ENCODE measurements at places on chromosomes 3 and 15.

- DNase-seq = no peak
These were observed 14.3 kb upstream of the DOCK3 start for GRCh38 chr3:50660386-50660785.

- no peak for DNase-seq
These were observed at the start of gene FRMD4B for GRCh38 chr3:69385723-69386555. Gene FRMD4B, minus strand, starts transcription at chr3:69386088. Its CDS starts 99 bp downstream, at chr3:69385989.

GRCh38 chr15:98753726-98754656, 105.7 kb downstream of the IGF1R start:
- DNase-seq = no peak

DNA sequence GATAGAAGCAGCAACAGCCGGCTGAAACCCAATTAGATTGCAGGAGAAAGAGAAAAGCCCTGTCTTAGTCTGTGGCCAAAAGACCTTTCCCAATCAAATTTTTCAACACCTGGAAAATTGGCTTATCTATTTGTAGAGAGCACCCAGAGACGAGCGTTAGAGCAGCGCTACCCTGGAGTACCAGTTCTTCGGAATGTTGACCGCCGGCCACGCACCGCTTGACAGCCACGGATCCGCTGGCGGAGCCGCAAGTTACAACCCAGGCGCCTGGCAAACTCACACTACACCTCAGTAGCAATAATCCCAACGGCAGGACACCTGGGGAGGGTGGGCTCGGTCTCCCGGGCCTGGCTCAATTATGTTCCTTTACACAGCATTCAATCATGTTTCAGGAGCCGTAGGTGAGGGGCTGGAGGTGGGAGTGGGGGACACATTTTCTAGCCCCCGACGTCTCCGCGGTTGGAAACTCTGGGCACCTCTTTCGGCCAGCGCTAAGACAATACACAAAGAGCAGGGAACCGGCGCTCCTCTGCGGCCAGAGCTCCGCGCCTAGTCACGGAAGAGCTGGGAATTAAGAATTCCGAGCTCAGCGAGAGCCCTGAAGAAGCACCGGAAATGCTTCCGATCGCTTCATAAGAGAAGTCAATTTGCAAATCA, 1.2 kb downstream of the MB21D2 start:
- no peak for DNase-seq

DNA sequence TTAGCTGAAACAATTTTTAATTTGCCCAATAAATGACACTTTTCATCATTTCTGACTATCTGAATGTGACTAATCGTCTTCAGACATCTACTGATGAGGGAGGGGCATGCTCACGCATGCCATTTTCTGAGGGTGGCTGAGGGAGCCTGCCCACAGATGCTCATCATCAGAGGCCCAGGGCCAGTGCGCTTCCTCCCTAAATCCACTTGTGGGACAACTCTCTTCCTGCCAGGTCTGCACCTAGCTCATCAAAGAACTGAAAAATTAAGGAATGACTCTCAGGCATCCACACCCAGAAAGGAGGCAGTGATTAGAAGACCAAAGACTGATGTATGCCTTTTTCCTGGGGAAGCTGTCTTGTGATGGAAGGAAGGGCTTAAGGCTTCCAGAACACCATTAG, 22.8 kb downstream of the RTP3 start:
- DNase-seq = no peak

DNA sequence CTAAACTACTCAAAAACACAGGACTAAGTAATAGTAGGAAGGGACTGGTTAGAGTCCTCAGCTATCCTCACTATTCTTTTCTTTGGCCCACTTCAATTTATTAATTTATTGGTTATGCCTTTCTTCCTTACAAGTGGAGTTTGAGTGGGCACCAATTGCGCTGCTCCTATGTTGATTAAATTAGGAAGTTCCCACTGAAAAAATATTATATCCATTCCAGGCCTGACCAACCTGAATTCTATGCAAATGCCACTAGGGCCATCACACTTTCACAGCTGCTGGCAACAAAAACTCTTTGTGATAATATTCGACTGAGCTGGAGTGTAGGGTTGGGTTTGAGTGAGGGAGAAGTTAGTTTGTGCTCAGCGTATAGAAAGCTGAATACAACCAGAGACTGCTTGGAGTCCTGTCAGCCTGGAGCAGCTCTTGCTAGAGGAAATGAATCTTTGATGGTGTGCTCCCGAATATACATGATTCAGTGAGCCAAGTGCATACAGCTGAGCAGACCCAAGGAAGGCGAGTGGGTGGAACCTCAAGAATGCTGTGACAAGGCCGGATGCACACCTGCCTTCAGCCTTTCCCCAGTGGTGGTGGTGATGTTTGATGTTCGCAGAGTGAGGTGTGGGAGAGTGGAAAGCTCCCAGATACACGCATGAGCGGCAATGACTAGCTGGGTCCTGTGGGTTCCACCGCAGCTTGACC, 1.5 kb downstream of the ARHGEF3 start:
- no peak for DNase-seq

DNA sequence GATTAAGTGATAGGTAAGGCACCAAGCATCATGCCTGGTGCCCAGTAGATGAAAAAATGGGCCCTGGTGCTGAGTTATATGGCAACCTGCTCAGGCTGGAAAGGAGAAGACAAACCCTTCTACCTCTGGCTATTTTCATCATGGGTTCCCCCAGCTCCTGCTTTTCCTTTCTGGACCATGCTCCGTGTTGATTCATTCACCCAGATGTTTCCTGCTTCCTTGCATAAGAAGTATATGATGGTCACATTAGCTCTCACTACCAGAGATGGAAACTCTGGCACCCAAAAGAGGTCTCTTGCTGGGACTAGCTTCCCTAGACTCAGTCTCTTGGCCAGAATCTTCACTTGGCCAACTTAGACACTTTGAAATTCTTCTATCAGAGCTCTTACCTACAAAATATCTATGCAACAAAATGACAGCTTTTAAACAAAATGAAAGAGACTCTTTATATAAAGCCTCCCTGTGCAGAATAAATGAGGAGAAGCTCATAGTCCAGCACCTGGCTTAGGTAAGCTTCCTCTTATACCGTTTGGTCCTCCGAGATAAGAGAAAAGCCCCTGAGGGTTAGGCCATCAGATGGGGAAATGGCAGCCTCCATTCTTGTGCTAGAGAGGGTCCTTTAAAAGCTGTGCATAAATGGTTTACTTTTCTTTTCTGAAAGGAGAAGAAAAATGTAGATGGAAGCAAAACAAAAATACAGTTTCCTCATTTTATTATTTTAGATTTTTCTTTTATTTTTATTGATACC, 46.8 kb upstream of the MCF2L2 start:
- DNase-seq = no peak

DNA sequence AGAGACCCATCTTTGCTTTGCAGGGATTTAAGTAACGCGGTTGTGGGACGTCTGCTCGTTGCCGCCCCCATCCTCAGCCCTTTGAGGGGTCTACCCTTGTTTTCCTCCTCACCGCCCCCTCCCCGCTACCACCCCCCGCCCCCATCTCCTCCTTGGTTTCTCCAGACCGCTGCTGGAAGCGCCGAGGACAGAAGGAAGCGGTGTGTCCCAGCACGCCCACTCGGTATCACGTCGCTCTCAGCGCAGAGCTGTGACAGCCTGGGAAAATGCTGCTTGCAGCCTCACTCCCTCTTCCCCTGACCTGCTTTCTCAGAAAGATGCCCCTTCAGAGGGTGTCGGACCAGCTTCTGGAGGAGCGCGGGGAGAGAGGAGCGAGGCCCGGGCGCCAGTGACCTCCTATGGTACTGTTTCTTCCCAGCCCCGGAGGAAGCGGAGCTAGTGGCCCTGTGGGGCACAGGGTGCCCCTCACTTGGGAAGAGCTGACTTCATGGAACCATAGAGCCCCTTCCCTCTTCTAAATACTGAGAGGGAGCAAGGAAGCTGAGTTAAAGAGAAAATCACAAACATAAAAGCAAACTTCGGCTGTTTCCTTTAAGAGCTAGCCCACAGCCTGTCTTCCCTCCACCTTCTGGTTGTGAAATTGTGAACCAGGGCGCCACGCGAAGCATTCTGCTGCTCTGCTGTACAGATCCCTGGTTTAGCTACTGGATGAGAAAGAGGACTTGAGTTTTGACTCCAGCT, 698 bp downstream of the IL1RAP start:
- peak; percentile 27 for DNase-seq

DNA sequence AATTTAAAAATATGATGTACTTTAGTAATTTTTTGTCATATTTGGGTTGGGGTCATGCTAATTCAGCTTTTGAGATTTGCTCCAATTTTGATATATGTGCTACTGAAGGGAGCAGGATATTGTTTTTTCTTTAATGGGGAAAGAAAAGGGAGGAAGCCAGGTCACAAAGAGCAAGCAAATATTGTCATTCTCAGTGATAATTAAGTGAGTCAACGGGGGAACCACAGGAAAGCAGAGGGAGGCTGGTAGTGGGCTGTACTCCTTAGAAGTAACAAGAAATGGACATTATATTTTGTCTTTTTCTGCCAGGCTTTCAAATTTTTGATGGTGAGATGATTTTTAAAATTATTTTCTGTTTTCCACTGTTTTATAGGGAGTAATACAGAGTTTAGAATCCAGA, 45.6 kb upstream of the NMD3 start:
- no peak for DNase-seq

- DNase-seq = no peak
These were observed 122.8 kb downstream of the DNAH12 start for GRCh38 chr3:57421336-57421735.

DNA sequence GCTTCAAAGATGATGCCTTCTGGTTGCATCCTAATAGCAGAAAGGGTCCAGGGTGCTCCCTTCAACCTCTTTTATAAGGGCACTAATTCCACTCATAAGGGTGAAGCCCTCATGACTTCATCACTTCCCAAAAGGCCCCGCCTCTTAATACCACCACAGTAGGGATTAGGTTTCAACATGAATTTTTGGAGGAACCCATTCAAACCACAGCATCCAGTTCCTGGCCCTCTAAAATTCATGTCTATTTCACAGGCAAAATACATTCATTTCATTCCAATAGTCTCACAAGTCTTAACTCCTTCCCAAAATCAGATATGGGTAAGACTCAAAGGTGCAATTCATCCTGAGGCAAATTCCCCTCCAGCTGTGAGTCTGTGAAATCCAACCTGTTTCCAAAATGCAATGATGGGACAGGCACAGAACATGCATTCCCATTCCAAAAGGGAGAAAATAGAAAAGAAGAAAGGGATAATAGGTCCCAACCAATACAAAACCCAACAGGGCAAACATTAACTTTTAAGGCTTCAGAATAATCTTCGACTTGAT, 124.0 kb downstream of the ATP1B3 start:
- DNase-seq = no peak

- no peak for DNase-seq
These were observed 23.0 kb upstream of the GOLGA8J start for GRCh38 chr15:30059771-30060170.

DNA sequence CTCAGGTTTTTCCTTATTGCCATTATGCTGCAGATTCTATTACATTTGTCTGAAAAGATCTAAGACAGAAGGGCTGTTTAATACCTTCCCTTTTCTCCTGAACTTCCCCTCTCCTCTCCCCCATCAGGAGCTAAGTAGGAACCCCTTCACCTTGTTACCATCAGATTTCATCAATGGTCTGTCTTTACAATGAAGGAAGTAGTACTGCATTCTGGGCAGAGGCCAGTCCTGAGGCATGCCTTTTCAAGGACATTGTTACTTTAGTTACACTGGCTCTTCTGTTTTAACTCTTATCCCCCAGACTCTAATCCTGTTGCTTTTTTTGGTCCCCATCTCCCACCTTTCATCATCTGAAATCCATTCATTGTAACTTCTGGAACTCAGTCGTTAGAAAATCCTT, 8.1 kb downstream of the CTNNB1 start:
- DNase-seq = no peak

- DNase-seq = no peak
These were observed 1.6 kb downstream of the CDV3 start for GRCh38 chr3:133575086-133575485.

- DNase-seq = peak; percentile 2
These were observed 81.6 kb downstream of the HERC1 start for GRCh38 chr15:63752075-63752684.

- DNase-seq = no peak
These were observed at the start of gene SLC6A11 for GRCh38 chr3:10816019-10816862. Gene SLC6A11, plus strand, starts transcription at chr3:10816228. Its CDS starts 38 bp downstream, at chr3:10816266.

DNA sequence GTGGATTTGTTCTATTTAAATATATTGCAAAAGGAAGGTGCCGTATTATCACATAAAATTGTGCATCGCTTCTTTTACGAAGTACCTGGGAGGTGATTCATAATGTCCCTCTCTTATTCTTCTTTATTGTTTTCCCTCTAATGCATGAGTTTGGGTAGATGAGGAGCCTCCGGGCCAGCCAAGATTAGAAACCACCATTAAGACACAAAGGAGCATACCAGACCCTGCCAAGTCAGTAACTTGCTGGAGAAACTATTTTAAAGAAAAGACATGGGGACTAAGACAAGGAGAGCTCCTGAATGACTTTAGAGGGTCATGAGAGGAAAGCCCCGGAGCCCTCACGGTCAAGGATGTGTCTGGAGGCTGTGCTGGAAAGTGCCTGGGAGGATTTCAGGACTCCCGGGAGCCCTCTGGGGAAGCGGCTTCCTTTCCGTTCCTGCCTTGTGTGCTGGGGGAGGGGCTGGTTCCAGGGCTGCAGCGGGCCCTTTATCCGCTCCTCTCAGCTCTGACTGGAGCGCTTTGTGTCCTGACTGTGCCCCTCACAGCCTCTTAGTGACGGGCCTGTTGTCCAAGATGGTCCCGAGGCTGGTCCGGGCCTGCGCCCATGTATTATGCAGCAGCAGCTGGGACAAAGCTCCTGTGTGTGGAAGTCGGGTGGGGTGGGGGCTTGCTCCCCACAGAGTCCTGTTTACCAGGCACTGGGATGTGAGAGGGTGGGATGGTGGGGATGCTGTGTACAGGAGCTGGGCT, 35.7 kb downstream of the CORO2B start:
- DNase-seq = no peak

DNA sequence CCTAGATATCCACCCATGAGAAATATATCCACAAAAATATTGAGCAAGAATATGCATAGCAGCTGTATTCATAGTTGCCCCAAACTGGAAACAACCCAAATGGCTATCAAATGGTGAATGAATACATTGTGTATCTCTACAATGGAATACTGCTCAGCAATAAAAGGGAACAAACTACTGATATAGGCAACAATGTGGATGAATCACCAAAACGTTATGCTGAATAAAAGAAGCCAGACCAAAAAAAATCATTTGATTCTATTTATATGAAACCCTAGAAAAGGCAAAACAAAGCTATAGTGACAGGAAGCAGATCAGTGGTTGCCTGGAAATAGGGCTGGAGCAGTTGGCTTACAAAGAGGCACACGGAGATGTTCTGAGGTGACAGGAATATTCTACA, 15.5 kb upstream of the CMTM7 start:
- DNase-seq = no peak

GRCh38 chr15:55060836-55061235, 135.9 kb downstream of the RSL24D1 start:
- no peak for DNase-seq

GRCh38 chr3:187740421-187741399, 4.6 kb downstream of the BCL6 start:
- DNase-seq = no peak

DNA sequence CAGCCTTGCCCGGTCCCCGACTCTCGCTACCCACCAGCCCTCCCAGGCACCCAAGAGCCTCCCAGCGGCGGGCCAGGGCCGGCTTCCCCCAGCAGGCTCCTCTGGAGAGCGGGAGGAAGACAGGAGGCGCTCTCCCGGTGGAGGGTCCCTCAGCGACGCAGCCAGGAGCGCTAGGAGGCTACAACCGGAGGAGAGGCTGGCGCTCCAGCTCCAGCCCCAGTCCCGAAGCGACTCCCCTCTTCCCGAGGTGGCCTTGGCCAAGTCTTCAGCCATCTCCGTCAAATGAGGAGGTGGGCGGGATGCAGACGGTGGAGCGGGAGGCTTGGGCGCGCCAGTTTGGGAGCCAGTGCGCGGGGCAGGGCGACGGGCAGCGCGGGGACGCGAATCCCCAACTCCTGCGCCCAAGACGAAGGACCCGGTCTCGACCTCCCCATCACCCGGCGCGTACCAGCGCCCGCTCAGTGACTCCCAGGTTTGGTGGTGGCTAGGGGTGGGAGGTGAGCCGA, 722 bp downstream of the CHRNA3 start:
- no peak for DNase-seq

Measured in H54 (cell line).